ENCODE measurements at places on chromosomes 4 and X.

DNA sequence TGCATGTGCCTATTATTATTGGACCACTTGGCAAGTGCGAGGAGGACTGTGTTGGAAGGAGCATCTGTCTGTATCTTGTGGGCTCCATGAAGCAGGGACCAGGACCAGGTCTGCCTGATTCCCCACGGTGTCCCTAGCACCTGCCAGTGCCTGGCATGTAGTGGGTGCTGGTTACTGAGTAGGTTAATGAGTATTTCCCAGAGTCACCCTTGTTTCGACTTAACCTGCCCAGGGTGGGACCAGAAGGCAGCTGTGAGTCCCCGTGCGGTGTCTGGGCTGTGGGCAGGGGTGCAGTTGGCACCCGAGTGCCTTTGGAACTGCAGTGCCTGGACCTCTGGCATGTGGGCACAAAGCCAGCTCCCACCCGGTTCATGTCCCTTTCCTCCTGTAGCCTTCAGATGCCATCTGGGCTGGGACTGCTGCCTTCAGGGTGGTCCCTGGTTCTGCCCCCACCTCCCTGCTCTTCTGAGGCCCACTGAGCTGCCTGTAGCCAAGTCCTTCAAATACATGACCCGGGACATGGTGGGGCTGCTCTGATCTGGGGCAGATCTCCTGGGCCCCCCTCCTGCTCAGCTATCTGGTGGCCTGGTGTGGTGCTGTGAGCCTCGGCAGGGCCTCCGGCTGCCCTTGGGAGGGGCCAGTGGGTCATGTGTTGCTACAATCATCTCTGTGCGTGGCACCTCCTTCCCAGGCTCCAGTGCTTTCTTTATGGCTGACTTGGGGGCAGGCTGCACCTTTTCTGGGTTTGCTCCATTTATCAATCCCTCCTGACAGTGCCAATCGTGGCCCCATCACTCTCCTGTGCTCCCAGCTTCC lies 53.0 kb upstream of the SORCS2 start:
- no peak for DNase-seq

DNA sequence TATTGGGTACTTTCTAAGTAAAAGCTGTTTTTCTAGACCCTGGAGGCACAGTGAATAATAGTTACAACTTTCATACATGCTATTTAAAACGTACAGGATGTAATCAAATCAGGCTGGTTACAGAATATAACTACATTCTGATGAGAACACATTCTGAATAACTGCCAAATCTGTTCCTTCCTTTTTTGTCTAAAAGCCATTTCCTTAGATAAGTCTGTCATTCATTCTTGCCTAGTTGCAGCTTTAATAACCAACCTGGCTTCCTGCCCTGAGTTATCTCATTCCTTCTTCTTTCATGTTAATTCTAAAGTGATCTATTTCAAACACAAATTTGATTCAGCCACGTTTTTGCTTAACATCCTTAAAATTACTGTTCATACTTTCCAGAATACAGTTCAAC lies 189.7 kb upstream of the ITM2A start:
- DNase-seq: no peak

DNA sequence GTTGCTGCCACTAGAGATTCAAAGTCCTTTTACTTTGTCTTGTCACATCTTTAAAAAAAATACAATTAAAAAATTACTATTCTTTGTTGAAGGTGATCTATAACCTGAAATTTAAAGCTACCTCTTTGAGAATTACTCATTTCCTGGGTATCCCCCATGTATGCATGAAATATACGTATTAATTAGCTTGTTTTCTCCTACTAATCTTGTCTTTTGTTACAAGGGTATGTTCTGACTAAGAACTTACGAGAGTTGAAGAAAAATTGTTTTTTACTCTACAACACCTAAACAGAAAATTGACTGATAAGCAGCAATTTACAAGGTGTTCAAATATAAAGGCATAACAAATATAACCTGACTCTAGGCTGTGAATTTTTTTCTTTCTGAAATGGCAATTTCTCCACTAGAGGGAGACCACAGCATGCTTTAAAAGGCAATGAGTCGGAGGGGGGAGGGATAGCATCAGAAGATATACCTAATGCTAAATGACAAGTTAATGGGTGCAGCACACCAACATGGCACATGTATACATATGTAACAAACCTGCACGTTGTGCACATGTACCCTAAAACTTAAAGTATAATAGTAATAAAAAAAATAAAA lies 249.6 kb downstream of the OPHN1 start:
- no peak for DNase-seq

DNA sequence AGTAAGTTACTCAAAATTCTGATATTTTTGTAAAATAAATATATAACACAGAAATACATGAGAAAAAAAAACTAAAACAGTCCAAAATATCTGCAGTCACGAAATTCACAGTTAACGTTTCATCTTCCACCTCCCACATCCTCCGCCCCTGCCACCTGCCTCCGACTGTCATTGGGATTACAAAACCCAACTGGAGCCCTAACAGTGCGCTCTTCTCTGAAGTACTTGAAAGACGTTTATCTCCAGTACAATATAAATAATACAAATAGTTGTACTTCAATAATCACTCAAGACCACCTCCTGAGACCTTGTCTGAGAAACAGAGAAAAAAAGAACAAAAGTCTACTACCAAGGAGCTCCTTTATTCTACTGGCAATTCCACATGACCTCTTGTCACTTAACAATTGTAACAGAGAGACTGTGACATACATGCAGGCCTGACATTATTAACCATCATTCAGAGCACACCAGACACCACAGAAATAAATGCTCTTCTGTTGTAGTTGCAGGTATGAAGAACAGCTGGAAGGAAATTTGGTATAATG lies 280.6 kb downstream of the PPP3CA start:
- DNase-seq: no peak

DNA sequence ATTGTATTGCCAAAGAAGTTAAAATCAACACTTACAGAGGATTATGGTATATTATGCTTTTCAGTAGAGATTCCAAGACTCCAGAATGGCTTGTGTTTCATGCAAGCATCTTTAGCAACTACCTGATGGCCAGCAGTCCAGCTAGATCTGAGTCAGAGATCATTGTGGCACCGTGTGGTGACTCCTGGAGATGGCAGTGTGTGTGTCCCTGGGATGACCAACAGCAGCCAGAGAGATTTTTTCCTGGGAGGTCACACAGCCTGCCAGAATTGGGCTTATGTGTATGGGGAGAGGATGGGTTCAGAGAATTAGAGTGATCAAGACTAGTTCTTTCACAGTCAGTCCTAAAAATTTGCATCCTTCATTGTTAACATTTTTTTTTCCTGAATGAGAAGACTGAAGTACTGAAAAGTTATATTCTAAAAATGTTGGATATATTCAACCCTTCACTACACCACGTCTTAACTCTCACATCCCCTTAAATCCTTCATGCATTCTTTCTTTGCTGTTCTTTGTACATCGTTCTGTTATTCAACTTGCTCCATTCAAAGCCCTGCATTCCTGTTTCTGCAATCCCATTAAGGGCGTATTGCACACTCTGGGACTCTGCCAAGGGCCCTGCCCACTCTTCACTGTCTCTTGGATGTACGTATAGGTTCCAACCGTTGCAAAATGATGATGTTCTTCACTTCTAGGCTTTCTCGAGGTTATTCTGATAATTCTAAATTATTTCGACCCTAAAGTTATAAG lies 12.4 kb downstream of the TENM3 start:
- DNase-seq: no peak

DNA sequence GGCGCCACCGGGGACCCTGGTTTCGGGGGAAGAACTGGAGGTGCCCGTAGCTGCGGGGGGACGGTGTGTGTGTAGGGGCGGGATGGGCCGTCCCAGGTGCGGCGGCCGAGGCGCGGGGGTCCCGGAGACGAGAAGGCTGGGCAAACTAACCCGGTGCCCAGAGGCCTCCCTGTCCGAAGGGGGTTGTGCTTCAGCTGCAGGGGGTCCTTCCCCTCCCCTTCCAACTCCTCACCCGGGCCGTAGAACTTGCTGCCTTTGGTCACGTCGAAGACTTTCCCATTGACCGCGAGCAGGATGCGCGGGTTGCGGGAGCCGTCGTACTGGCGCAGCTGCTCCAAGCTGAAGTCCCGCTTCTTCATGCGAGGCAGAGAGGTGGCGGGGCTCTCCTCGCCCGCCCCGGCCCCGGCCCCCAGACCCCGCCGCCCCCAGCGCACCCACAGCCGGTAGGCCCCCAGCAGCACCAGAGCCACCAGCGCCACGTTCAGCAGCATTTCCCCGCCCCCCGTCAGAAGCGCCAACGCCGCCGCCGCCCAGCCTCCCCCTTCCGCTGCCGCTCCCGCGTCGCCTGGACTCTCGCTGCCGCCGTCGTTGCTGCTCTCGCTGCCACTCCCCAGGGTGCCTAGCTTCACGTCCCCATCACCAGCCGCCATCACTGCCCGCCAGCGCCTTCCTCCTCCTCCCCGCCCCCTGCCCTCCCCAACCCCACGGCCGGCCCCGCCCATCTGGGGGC lies at the start of gene PGRMC2:
Gene PGRMC2, minus strand, starts transcription at position 673 of the 730 bp plus-strand sequence. Its CDS starts 23 bp downstream, at position 650.
- no peak for DNase-seq

- DNase-seq: no peak
Measured at GRCh38 chr4:3396600-3396999, 45.2 kb upstream of the HGFAC start.

GRCh38 chr4:113335746-113336145 lies 286.3 kb downstream of the ANK2 start:
- DNase-seq: no peak

DNA sequence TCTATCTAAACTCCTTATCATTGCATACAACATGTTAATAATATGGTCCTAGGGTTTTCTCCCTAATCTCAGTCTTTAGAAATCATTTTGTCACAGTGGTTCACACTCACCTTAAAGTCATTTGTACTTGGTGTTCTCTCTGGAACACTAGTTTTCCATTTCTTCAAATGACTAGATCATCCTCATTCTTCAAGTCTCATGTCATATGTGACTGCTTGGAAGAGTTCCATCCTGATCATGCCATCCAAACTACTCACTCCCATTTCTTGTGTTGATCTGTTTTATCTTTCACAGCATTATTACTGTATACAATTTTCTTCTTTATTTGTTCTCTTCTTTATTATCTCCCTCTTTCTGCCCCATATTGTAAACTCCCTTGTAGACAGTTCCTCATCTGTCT lies 66.5 kb downstream of the HTR2C start:
- DNase-seq: no peak

DNA sequence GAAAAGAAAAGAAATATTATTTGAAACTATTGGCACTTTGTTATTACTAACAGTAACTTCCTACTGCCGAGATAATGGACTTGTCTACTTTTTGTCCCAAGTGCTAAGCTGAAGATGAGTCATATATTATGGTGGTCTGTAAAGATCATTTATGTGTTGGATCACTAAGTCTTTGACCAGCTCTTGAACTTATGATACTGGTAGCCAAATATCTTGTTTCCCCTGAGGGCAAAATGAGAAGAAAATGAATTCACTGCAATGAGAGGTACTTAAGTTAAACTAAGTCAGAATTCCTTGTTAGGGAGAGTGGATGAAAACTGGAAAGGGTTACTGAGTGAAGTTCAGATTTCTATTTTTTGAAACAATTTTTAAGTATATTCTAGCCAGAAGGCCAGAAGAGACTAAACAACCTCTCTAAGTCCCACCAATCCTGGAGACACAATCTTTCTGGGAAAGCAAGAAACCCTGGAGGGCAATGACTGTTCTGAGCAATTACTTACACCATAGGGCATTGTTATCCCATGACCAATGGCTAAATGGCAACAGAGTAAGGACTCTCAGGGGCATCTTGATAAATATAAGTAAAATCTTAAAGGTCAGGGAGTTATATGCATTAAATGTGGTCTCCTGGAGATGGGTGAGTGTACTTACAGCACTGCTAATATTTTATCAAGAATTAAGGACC lies 287.7 kb downstream of the STIM2 start:
- no peak for DNase-seq

DNA sequence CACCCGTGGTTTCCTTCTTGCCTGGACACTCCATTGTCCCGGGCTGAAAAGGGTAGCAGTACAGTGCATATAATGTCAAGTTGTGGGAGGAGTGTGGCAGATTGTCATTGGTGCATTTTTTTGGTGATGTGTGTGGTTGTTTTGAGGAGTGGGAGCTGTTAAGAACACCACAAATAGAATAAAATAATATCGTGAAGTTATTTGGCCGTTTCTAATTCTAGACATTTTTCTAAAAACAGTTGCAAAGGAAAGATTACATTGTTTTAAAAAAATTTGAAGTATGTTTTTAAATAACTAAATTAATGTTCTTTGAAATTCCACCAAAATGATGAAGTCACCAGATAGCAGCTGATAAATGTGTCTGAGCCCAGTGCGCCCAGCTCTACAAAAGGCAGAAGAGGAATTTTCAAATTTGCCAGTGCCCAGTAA lies 1.3 kb downstream of the PKD2 start:
- DNase-seq: no peak

GRCh38 chr4:175927121-175927520 lies 115.1 kb upstream of the GPM6A start:
- no peak for DNase-seq

- DNase-seq: no peak
Measured at GRCh38 chrX:109920325-109920724, 82.6 kb upstream of the TMEM164 start.

- no peak for DNase-seq
Measured at GRCh38 chr4:786074-786741, 39.7 kb downstream of the CPLX1 start.

GRCh38 chr4:48346594-48346993 lies 5.3 kb downstream of the SLAIN2 start:
- DNase-seq: no peak

DNA sequence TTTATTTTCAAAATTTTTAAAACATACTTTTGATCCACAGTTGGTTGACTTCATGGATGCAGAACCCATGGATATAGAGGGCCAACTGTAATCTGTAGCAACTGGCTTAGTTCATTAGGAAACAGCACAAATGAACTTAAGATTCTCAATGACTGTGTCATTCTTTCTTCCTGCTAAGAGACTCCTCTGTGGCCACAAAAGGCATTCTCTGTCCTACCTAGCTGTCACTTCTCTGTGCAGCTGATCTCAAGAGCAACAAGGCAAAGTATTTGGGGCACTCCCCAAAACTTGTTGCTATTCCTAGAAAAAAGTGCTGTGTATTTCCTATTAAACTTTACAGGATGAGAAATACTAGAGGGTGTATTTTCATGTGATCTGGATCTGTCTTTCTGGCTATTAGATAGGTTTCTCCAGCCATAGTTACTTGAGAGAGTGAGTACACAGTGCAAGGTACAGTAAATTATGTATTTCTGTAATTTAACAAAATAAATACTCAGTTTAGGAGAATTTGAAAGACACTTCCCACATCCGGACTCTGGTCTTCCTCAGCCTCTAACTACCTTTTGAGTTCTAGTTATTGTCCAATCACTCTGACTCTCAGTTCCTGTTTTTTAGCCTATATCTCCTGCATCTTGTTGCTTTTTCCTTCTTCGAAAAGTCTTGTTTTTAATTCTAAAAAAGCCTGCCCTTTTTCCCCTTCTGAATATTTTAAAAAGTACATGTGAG lies 21.8 kb downstream of the TLR2 start:
- no peak for DNase-seq

GRCh38 chrX:41781500-41781899 lies 57.5 kb downstream of the GPR82 start:
- no peak for DNase-seq

DNA sequence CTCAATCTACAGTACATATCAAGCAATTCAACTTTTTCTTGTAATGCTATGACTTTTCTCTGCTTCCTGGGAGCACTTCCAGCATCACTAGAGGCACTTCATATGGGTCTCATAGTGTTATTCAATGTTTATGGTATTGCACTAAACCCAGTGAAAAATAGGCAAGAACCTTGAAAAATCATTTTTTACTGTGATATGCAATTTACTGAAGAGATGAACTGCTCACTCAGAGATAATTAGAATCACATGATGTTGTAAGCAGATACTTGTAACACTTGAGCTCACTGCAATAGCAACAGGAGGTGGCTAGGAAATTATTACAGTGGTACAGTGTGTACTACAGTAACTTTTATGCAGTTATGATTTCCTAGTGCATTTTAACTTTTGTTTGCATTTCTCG lies 93.3 kb downstream of the RASGEF1B start:
- no peak for DNase-seq

Data from omental fat pad (tissue), 4 donors.